AG10803 (cell line): ENCODE measurements at places on chromosomes 13 and 19.

GRCh38 chr19:36051236-36051635 is 2.8 kb downstream of the THAP8 start:
- no peak for DNase-seq

DNA sequence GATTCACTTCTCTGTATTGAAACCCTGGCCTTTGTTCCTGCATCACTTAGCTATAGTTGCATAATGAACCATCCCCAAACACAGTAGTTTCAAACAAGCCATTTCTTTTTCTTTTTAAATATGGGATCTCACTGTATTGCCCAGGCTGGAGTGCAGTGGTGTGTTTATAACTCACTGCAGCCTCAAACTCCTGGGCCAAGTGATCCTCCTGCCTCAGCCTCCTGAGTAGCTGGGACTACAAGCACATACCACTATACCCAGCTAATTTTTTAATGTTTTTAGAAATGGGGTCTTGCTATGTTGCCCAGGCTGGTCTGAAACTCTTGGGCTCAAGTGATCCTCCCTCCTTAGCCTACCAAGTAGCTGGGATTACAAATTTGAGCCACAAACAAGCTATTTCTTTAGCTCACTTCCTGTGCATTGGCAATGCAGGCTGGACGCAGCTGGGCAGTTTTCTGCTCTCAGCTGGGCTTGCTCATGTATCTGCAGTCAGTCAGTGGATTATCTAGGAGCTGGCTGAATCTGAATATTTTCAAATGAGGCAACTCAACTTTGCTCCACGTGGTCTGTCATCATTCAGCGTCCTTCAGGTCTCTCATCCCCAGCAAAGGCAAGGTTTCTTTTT is 49.5 kb upstream of the SIN3B start:
- peak; percentile 4 for DNase-seq

- DNase-seq = peak; percentile 92
Measured at GRCh38 chr13:90485436-90485835, 862.1 kb upstream of the MIR17HG start.

DNA sequence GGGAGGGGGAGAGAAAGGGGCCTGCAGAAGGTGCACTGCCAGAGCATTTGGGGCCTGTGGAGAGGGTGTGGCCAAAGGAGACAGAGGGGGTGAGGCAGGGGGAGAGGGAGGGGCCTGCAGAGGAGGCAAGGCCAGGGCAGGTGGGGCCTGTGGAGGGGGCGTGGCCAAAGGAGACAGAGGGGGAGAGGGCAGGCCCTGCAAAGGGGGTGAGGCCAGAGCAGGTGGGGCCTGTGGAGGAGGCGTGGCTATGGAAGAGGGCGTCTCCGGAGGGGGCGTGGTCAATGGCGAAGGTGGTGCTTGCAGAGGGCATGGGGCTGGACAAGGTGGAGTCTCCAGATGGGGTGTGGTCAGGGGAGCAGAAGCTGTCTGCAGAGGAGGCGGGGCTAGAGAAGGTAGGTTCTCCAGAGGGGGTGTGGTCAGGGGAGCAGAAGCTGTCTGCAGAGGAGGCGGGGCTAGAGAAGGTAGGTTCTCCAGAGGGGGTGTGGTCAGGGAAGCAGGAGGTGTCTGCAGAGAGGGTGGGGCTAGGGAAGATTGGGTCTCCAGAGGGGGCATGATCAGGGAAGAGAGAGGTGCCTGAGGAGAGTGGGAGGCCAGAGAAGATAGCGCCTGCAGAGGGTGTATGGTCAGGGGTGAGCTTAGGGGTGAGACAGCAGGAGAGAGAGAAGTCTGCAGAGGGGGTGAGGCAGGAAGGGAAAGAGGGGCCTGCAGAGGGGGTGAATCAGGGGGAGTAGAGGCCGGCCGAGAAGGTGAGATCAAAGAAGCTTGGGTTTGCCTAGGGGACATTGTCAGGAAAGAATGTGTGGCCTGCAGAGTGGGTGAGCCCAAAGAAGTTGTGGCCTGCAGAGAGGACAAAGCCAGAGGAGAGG is 3.4 kb downstream of the PRR36 start:
- DNase-seq = no peak
